ENCODE measurements at places on chromosomes 3 and 15.

DNA sequence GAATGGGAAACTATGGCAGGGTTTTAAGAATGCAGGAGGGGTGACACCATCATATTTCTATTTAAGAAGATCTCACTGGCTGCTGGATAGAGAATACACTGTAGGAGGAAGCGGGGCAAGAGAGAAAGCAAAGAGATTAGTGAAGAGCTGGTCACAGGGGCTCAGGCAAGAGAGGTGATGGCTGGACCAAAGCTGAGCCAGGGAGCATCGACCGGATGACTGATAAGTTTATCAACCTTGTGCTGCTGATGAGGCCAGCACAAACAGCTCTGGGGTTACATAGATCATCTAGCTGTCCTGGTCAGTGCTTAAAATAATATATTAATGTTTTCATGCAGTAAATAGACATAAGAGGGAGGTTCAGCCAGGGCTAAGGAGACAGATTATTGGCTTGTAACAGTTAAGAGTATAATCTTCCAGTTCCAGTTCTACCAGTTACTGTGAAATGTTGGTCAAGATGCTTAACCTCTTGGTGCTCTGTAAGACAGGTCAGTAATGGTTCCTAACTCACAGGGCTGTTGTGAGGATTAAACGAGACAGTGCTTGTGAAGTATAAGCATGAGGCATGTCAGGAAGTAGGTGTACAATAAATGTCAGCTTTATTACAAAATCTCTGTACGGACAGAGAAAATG lies 201.0 kb upstream of the FEZF2 start:
- no peak for DNase-seq

- peak; percentile 47 for DNase-seq
These were observed 205.9 kb downstream of the CD47 start for GRCh38 chr3:107884719-107885460.

- no peak for DNase-seq
These were observed 55.2 kb upstream of the CNTN6 start for GRCh38 chr3:1037631-1038030.

DNA sequence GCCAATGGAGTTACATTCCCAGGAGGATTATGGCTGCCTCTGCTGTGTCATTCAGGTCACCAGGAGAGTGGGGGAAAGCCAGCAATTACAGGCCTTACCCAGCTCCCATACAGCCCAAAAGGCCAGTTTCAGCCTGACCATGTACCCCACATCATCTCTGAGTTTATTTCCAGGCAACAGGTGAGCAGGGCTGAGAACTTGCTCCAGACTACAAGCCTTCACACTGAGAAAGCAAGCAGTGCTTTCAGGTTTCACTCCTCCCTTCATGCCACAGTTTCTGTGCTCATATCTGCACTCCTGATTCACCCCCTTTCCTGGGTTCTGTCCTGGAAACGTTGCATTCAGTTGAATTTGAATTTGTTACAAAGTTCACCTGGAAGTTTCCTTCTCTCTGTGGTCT lies 68.1 kb upstream of the ABI3BP start:
- no peak for DNase-seq

DNA sequence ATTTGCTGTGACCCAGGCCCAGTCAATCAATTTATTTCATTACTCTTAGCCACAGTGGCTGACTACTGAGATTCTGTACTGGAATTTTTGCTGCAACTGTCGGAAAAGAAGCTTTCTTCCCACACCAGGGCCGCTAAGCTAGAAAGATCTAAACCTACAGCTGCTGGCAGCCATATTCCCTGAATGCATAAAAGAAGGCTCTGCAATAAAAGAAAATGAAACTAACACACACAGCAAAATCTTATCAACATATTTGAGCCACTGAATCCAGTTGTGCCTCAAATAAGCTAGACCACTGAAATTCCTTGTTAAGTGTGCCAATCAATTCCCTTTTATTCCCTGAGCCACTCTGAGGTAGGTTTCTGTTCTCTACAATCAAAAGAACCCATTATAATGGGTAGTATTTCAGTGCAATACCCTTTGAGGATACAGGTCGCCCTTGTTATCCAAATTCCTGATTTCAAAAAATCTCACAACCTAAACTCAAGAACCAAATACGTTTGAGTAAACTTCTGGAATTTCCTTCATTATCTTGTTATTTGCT lies 60.3 kb downstream of the MYO9A start:
- no peak for DNase-seq

GRCh38 chr3:153704115-153704514 lies 417.1 kb upstream of the ARHGEF26 start:
- no peak for DNase-seq

GRCh38 chr15:55928955-55929354 lies 64.5 kb downstream of the NEDD4 start:
- no peak for DNase-seq

DNA sequence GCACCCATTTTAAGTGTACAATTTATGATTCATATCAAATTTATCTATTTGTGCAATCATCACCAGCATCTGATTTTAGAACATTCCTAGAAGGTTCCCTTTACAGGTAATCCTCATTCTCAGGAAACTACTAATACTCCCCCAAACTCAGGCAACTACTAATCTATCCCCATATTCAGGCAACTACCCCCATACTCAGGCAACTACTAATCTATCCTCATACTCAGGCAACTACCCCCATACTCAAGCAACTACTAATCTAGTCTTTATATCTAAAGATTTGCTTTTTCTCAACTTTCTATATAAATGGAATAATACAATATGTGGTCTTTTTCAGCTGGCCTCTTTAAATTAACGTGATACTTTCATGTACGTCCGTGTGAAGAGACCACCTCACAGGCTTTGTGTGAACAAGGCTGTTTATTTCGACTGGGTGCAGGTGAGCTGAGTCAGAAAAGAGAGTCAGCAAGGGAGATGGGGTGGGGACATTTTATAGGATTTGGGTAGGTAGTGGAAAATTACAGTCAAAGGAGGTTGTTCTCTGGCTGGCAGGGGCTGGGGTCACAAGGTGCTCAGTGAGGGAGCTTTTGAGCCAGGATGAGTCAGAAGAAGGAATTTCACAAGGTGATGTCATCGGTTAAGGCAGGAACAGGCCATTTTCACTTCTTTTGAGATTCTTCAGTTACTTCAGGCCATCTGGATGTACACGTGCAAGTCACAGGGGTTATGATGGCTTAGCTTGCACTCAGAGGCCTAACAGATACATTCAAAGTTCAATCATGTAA lies 1444.5 kb upstream of the CADM2 start:
- no peak for DNase-seq

GRCh38 chr15:86373147-86373546 lies 293.5 kb downstream of the AGBL1 start:
- DNase-seq: no peak

DNA sequence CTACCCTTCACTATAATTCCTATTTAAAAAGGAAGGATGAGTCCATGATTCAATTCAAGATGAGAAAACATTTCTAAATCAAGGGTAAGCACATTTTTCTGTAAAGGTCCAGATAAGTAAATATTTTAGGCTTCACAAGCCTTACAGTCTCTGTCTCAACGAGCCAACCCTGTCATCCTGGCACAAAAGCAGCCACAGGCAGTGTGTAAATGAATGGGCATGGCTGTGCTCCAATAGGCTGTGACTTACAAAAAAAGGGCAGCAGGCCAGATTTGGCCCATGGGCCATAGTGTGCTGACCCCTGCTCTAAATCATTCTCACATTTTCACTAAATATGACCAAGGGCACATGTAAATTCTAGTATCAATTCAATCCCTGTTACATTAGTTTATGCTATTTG lies 200.4 kb downstream of the WNT5A start:
- no peak for DNase-seq

- DNase-seq: no peak
These were observed 51.3 kb downstream of the DRD3 start for GRCh38 chr3:114127517-114127916.

- no peak for DNase-seq
These were observed 35.3 kb upstream of the PSMD6 start for GRCh38 chr3:64058566-64058965.

GRCh38 chr3:192920411-192920810 lies 2.8 kb upstream of the MB21D2 start:
- DNase-seq: no peak

DNA sequence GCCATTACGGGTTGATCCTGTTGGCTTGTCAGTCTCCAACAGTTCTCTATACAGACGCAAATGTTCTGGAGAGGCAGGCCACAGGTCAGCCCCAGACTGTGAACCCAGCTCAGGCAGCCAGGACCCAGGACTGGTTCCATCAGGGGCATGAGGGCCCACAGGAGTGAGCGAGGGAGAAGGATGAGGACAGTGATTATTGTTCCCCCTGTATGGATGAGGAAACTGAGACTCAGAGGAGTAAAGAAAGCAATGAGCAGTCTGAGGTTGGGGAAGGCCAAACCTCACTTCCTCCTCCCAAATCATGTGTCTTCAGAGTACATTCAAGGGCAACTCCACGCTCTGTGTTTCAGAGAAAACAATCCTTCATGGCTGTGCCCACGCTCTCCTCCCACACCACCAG lies 121.9 kb downstream of the RPLP1 start:
- no peak for DNase-seq

- no peak for DNase-seq
These were observed 14.1 kb downstream of the MYL3 start for GRCh38 chr3:46849045-46849631.

DNA sequence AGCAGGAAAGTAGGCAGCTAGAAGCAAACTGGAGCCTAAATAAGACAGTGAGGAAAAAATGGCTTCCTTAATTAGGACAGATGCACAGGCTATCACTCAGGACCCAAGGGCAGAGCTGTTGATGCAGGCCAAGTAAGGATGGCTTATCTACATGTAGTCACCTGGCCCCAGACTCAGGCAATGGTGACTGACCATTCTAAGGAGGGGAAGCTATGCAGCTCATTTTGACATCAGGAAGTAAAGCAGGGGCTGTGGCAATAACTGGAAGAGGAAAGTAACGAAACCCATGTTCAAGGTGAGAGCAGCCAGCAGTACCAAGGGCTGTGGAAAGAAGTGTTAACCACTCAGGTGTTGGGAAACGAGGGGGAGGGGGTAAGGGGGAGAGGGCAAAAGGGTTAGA lies 16.2 kb downstream of the ACAD11 start:
- no peak for DNase-seq

DNA sequence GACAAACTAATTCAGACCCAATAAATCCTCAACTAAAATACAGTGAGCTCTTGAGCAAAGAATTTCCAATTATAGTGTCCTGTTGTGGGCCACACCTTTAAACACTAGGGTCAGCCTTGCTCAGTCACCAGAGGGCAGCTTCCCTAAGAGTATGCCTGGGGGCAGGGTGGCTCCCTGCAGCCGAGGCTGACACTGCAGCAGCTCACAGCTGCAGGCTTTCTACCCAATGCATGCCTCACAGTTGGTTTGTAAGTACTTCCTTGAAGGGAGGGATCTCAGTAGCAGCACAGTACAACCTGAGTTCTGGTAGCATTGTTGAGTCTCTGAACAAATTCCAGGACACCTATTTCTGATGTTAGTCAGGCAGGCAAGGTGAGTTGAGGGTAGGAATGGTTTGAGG lies 335.6 kb downstream of the TUSC7 start:
- DNase-seq: peak; percentile 80

DNA sequence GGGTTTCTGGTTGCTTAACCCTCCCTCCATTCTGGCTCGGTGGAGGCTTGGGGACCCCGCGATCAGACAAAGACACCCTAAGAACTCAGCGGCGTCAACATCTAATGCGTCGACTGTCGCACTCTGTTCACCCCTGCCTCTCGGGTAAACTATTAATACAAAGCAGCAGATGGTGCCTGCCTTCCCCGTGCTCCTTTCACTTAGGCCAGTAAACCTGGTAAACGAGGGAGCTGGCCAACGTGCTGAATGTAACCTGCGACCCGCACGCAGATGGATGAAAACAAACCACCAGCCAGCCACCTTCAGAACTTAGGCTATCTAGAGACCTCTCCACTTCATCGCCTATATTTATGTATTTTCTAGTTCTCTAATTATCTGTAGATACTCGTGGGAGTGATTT lies 848 bp upstream of the CADPS start:
- DNase-seq: peak; percentile 74

DNA sequence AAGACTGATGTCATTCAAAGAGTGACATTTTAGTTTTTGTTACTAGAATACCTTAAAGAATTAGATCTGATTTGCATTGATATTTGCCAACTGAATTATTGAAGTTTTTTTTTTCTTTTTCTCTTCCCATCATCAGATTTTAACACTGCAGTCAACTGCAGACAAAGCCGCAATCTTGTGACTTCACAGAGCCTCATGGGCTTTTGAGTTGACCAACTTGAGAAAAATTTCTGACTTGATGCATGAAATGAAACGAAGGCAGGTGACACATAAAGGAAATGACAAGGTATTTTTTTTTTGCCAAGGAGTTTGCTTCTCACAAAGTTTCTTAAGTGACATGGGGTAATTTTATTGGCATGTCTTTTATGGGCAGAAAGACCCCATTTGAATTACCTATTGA lies 383.7 kb downstream of the GAP43 start:
- no peak for DNase-seq

DNA sequence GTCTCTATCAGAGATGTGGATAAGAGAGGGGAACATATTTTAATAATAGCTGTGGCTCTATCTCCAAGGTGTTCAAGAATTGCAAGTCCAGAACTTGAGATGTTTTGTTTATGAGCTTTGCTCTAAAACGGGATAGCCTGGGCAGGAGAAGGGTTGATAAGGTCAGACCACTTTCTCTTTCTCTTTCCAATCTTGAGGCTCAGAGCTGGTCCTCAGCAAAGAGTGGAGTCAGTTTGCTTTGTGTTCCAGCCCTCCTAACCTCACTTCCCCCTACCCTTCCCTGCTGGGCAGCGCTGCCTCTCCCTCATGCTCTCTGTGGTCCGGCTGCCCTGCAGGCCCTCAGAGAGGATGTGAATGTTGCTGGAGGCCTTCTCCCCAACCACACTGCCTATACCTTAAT lies 13.8 kb downstream of the KLHL6 start:
- DNase-seq: no peak

DNA sequence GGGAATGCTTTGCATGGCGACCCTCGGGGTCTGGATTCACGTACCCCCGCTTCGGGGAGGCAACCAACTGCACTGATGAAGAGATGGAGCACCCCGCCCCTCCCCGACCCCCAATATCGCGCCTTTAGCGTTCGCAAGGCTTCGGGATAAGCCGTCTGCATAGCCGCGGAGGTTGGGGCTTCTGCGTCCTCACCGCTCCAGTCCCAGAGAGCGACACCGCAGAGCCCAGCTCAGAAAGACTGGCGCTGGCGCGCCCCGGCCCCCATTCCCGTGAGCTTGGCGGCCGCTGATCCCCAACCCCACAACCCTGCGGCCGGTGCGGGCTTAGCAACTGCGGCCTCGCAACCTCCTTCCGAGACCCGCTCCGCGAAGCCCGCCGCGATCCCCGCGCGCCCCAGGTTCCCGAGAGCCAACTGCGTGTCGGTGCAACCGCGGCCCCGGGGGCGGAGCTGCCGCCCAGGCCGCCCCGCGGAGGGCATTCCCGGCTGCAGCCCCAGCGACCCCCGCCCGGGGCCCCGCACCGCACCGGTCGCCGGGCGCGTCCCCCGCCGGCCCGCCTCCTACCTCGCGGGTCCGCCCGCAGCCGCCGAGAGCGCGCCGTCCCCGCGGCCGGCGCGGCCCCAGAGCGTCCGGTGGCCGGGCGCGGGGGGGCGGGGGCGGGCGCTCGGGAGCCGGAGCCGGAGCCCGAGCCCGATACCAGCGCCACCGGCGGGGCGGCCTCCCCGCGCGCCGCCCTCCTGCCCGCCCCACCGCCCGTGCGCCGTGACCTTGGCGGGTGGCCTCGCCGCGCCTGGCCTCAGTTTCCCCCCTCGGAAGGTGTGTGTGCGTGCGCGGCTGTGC lies 79.5 kb downstream of the IQSEC1 start:
- no peak for DNase-seq

- DNase-seq: peak; percentile 27
These were observed 526 bp downstream of the RMDN3 start for GRCh38 chr15:40754574-40754882.

Measured in NCI-H146 (cell line).